ENCODE measurements at places on chromosomes 2 and 18. TPM values are rescaled to one million over a fixed set of nuclear protein-coding genes. Genes with fewer than 3 reads are reported as not detected.

The TLX2 gene
- not detected for total RNA-seq

The EFEMP1 gene
- total RNA-seq = 615 TPM

The MAPRE3 gene
- 7.9 TPM for total RNA-seq

The KATNAL2 gene
- total RNA-seq = 4.6 TPM

The FNDC4 gene
- 18.3 TPM for total RNA-seq

The FBXO11 gene
- total RNA-seq = 61.4 TPM

The NR4A2 gene
- 0.17 TPM for total RNA-seq

The MYL1 gene
- not detected for total RNA-seq

The FAM228A gene
- 0.99 TPM for total RNA-seq

The NEB gene
- 0.26 TPM for total RNA-seq

The DYSF gene
- not detected for total RNA-seq

The DNAH7 gene
- total RNA-seq = 0.99 TPM

The CELF4 gene
- not detected for total RNA-seq

The REG1B gene
- not detected for total RNA-seq

The ARHGAP15 gene
- total RNA-seq = not detected

All from fibroblast of lung (primary cell).